H9 (cell line): ENCODE measurements at places on chromosomes 4 and X.

DNA sequence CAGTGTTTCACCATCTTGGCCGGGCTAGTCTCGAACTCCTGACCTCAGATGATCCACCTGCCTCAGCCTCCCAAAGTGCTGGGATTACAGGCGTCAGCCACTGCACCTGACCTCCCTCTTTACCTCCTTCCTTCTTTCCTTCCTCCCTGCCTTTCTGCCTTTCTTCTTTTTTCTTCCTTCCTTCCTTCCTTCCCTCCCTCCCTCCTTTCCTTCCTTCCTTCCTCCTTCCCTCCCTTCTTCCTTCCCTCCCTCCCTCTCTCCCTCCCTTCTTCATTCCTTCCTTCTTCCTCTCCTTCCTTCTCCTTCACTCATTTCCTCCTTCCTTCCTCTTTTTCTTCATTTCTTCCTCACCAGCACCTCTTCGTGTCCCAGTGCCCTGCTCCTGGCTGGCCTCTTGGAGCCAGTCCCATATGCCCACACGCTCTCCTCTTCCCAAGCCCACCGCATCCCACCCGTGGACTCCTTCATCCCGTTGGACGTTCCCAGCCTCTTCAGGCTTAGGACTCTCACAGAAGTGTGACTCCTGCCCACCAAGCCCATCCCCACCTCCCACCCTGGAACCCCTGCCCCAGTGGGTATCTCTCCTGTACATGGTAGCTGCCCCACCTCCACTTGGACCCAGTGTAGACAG, 22.6 kb downstream of the CSF2RA start:
- DNase-seq = no peak
- no peak overlapping the region for H3K27ac ChIP-seq
- no peaks in the 10 kb centered on the region for H3K27me3 ChIP-seq
- peaks cover 26% of the 10 kb centered on the region for H3K36me3 ChIP-seq

- H3K4me3 ChIP-seq = no peak overlapping the region
- H3K27ac ChIP-seq = no peak overlapping the region
- no peaks in the 10 kb centered on the region for H3K27me3 ChIP-seq
Observed at GRCh38 chr4:183532821-183533220, 28.0 kb downstream of the ING2 start.

- H3K27ac ChIP-seq = no peak overlapping the region
- H3K27me3 ChIP-seq = no peaks in the 10 kb centered on the region
- H3K36me3 ChIP-seq = no peaks in the 10 kb centered on the region
- no peaks in the 10 kb centered on the region for H3K4me1 ChIP-seq
- no peak for DNase-seq
Observed at GRCh38 chr4:10694151-10694827, 9.7 kb upstream of the CLNK start.

GRCh38 chr4:112377594-112378242, 80.5 kb downstream of the ALPK1 start:
- no peaks in the 10 kb centered on the region for H3K4me1 ChIP-seq
- H3K4me3 ChIP-seq = no peak overlapping the region
- no peaks in the 10 kb centered on the region for H3K36me3 ChIP-seq
- peaks cover 4% of the 10 kb centered on the region; the same call in 1 of the 2 replicates for H3K27me3 ChIP-seq
- no peak for DNase-seq
- no peak overlapping the region for H3K27ac ChIP-seq
